ENCODE measurements at places on chromosomes 6 and 20. TPM values are rescaled to one million over a fixed set of nuclear protein-coding genes. Genes with fewer than 3 reads are reported as not detected.

Gene PHACTR1
- total RNA-seq: 0.31 TPM

Gene RAET1L
- not detected for total RNA-seq

Gene RIPOR2
- total RNA-seq: 2.4 TPM

Gene IPCEF1
- total RNA-seq: 1.2 TPM

Gene MMP24
- 1.1 TPM for total RNA-seq

Gene CAGE1
- not detected for total RNA-seq

Gene TMEM74B
- total RNA-seq: 0.37 TPM

Gene TTK
- total RNA-seq: 2.5 TPM

Gene USP49
- total RNA-seq: 1.2 TPM

Gene CCR6
- total RNA-seq: not detected

Gene GCNT2
- 10.5 TPM for total RNA-seq

Gene EIF2S2
- total RNA-seq: 16.7 TPM

Gene CST5
- total RNA-seq: not detected

Gene NOTCH4
- total RNA-seq: 6.6 TPM

- no peak for DNase-seq
- no peaks in the 10 kb centered on the region for H3K27me3 ChIP-seq
- H3K4me3 ChIP-seq: no peak overlapping the region
- no peaks in the 10 kb centered on the region for H3K4me1 ChIP-seq
- no peak overlapping the region for H3K27ac ChIP-seq
Observed at GRCh38 chr20:54323227-54323734, 115.4 kb downstream of the PFDN4 start.

- no peak overlapping the region for H3K4me3 ChIP-seq
- H3K36me3 ChIP-seq: no peaks in the 10 kb centered on the region
- no peak for DNase-seq
- no peaks in the 10 kb centered on the region for H3K27me3 ChIP-seq
- no peak overlapping the region for H3K27ac ChIP-seq
- H3K4me1 ChIP-seq: no peaks in the 10 kb centered on the region
Observed at GRCh38 chr6:55101157-55101556, 73.2 kb upstream of the HCRTR2 start.

DNA sequence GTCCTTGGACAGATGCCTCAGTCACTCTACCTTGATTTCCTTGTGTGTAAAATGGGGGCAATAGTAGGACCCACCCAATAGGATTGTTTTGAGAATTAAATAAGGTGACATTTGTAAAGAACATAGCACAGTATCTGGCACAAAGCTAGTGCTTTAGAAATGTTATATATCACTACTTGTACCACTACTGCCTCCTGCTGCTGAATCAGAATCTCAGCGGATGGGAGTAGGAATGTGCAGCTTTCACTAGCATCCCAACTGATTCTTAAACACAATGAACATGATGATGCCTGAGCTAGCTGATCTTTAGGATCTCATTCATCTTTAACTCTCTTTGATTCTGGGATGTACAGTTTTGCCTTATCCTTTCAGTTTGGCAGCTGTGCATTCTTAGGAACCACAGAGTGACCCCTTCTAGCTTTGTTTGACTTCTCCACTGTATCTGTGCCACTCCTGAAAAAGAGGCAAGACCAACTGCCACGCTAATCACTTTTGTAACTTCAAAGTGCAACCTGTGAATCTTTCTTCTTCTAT lies 7.2 kb downstream of the PBOV1 start:
- no peaks in the 10 kb centered on the region for H3K36me3 ChIP-seq
- no peak for DNase-seq
- H3K4me1 ChIP-seq: no peaks in the 10 kb centered on the region
- H3K27ac ChIP-seq: no peak overlapping the region
- H3K27me3 ChIP-seq: no peaks in the 10 kb centered on the region

- no peak overlapping the region for H3K4me3 ChIP-seq
- DNase-seq: no peak
- no peaks in the 10 kb centered on the region for H3K4me1 ChIP-seq
- no peaks in the 10 kb centered on the region for H3K36me3 ChIP-seq
- no peak overlapping the region for H3K27ac ChIP-seq
Observed at GRCh38 chr20:36384022-36384619, 78.0 kb downstream of the DLGAP4 start.

DNA sequence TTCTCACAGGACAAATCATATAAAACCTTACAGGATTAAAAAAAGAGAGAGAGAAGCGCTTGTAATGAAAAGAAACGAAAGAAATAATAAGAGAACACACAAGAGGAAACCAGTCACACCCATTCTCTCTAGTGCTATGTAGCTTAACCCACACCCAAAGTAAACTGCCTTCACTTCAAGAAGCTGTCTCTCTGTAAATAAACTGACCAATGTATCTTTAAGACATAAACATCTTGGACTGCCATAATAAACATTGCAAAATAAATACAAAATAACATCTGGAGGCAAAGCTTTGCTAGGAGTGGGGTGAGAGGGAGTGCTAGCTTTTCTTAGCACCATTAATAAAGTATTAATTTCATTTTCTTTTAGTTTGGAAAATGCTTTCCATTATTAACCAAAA lies 61.6 kb upstream of the RNF146 start:
- no peak for DNase-seq
- no peak overlapping the region for H3K4me3 ChIP-seq
- no peaks in the 10 kb centered on the region for H3K36me3 ChIP-seq
- no peaks in the 10 kb centered on the region for H3K27me3 ChIP-seq
- H3K4me1 ChIP-seq: no peaks in the 10 kb centered on the region

DNA sequence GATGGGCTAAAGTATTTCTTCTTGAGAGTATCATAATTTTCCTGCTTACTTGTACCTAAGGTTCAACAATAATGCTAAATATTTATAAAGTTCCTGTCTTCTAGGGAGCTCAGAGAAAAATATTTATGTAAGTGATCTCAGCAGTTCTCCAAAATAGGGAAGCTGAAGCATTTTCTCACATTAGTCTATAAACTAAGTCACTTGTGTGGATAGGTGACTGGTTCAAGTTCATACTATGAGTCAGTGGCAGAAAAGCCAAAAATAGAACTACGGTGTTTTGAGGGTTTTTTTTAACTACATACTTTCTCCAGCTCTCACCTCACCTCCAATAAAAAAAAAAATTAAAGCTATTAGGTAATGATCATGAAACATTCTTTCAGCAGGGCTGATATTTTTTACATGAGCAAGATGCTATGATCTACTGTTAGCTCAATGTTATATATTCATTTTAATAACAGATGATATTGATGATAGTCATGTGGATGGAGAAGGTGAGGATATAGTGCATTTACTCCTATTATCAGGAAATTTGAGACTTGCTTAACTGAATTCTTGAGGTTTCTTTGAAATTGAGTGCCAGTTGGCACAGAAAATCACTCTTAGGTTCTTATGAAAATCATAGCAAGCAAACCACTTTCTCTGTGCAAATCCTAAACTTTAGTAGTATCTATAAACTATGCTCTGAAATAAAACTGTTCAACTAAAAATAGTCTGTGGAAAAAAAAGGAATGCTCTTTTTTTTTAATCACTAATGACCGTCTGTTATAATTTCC lies 4.1 kb upstream of the MOXD1 start:
- no peaks in the 10 kb centered on the region for H3K27me3 ChIP-seq
- no peaks in the 10 kb centered on the region for H3K4me1 ChIP-seq

- no peaks in the 10 kb centered on the region for H3K27me3 ChIP-seq
- DNase-seq: peak; percentile 76
- H3K27ac ChIP-seq: peak overlapping the region; percentile 30
- no peak overlapping the region for H3K4me3 ChIP-seq
Observed at GRCh38 chr20:63951398-63952209, 4.6 kb downstream of the UCKL1 start.

DNA sequence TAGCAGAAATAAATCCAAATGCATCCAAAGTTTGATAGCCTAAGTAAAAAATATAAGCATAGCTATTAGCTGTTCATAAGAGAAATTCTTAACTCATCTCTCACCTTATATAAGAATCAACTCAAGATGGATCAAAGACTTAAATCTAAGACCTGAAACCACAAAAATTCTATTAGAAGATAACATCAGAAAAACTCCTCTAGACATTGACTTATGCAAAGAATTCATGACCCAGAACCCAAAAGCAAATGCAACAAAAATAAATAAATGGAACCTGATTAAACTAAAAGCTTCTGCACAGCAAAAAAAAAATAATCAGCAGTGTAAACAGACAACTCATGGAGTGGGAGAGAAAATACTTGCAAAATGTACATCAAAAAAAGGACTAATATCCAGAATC lies 184.3 kb downstream of the TFAP2A start:
- no peak overlapping the region for H3K4me3 ChIP-seq
- DNase-seq: no peak
- no peaks in the 10 kb centered on the region for H3K4me1 ChIP-seq

DNA sequence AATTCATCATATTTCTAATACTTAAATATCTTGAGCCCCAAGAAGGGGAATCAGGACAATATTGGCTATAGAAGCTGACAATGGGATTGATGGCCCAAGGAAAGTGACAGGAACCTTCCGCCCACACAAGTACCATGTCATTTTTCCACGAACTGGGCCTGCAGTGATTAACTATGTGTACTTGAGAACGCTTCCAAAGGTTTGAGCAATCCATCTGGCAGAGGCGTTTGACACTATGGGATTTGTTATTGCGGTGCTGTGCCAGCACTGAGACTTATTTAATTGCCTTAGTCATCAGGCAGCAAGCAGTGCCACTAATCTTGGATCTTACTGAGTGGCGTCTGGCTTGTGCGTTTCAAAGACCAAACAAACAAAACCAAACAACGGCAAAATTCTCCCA lies 135.6 kb upstream of the UST start:
- no peak overlapping the region for H3K4me3 ChIP-seq
- no peaks in the 10 kb centered on the region for H3K36me3 ChIP-seq
- no peak overlapping the region for H3K27ac ChIP-seq
- no peak for DNase-seq

- H3K4me1 ChIP-seq: no peaks in the 10 kb centered on the region
- no peak for DNase-seq
- no peaks in the 10 kb centered on the region for H3K27me3 ChIP-seq
- no peak overlapping the region for H3K27ac ChIP-seq
- H3K4me3 ChIP-seq: no peak overlapping the region
Observed at GRCh38 chr6:134183844-134184243, 131.4 kb upstream of the SLC2A12 start.

DNA sequence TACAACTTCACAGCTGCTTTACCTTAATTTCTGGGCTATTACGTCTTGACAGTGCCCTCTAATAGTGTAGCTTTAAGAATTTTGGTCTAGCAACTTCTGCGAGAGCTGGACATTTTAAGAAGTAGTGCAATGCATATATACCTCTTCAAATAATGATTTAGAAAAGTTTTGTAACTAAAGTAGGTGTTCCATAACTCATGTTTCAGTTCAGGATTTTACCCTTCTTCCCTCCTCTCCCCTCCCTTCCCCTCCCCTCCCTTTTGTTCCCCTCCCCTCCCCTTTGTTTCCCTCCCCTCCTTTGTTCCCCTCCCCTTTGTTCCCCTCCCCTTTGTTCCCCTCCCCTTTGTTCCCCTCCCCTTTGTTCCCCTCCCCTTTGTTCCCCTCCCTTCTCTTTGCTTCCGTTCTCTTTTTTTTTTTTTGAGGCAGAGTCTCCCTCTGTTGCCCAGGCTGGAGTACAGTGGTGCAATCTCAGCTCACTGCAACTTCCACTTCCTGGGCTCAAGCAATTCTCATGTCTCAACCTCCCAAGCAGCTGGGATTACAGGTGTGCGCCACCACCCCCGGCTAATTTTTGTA lies 28.8 kb upstream of the TRAM2 start:
- H3K4me3 ChIP-seq: no peak overlapping the region
- no peaks in the 10 kb centered on the region for H3K36me3 ChIP-seq
- H3K27me3 ChIP-seq: no peaks in the 10 kb centered on the region

DNA sequence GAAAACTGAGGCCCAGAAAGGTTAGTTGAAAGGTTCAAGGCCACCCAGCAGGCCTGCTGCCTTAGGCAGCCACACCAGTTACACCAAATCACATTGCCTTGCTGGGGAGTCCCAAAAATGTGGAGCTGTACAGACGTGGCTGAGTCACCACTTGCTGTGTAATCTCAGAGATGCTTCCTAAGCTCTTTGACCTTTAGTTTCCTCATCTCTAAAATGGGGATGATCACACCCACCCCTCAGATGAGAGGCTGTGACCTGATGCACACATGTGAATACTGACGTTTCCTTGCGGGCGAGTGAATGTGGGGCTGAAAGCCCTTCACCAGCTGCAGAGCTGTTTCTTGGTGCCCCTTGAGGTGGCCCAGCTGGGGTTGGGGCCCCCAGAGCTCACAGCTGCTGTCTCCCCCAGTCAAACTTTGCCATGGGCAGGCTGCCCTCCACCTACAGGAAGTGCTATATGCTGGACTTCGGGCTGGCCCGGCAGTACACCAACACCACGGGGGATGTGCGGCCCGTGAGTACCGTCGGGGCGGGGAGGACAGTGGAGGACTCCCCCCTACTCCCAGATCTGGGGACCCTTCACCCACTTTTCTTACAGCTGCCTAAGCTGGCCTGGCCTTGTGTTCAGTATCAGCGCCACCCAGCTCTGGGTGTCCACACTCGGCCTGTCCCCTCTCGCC lies 11.0 kb downstream of the TTBK1 start:
- H3K27me3 ChIP-seq: no peaks in the 10 kb centered on the region
- no peaks in the 10 kb centered on the region for H3K36me3 ChIP-seq
- no peak overlapping the region for H3K4me3 ChIP-seq
- H3K27ac ChIP-seq: no peak overlapping the region
- DNase-seq: no peak
- H3K4me1 ChIP-seq: no peaks in the 10 kb centered on the region

DNA sequence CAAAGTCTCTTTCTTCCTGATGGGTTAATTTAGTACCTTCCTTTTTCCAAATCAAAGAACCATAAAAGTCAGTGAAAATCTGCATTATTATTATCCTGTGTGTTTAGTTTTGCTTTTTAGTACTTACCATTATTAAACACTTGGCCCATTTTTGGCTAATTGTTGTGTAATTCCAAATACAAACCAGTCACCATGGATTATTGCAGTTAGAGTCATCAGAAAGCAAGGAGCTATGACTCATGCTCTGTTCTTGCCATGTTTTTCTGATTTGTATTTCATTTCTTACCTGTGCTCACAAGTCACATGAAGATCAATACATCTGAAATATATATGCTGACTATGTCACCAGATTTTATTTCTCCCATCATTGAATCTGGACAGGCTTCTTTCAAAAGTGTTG lies 31.3 kb downstream of the SLC22A3 start:
- H3K4me1 ChIP-seq: no peaks in the 10 kb centered on the region
- no peaks in the 10 kb centered on the region for H3K36me3 ChIP-seq
- no peak for DNase-seq
- H3K27ac ChIP-seq: no peak overlapping the region
- no peaks in the 10 kb centered on the region for H3K27me3 ChIP-seq

GRCh38 chr6:76881414-76881813 lies 581.9 kb downstream of the HTR1B start:
- no peaks in the 10 kb centered on the region for H3K4me1 ChIP-seq
- no peak for DNase-seq
- H3K27ac ChIP-seq: no peak overlapping the region
- H3K4me3 ChIP-seq: no peak overlapping the region
